ENCODE measurements at places on chromosomes 13 and 19.

DNA sequence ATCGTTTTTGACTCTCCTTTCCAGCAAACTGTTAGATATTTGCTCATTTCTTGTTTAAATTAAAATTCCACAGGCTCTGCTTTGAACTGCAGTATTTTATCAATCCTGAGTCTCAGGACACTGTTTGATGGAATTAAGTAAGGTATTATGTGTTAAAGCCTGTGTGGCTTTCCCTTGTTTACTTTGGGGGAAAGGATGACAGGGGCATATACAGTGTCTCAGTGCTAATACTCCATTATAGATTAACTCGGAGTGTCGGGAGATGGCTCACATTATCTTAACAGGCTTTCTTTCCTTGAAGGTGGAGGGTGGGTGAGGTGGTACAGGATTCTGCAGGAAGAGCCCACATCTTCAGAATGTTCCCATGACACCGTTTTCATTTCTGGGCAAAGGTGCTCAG is 84.7 kb downstream of the SHISA2 start:
- DNase-seq: no peak

DNA sequence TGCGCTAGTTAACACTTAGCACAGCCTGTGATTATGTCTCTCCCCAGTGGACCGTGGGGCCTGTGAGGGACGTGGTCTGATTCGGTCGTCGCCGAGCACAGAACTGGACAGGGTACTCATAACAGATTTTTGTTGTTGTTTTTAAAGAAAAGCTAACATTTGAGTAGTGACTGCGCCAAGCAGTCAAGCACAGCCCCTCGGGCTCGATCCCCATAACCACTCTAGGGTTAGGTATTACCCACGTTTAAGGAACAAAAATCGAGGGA is 805 bp upstream of the PTOV1 start:
- no peak for DNase-seq

DNA sequence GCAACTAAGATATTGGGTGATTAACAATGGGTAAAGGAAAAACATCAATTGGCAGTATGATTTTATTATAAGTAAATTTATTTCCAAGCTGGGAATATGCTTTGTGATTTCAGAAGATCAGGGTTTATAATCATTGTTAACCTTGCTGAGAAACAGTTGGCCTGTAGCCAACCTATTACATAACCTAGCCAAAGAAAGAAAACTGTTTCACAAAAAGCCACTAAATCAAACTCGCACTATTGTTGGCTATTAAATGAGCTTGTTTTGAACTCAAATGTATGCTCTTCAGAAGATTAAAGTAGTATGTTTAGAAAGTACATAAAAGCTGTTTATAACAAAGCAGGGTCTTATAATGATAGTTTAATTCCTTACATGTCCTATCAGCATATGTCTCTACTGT is 151.7 kb downstream of the LHFPL6 start:
- no peak for DNase-seq

- no peak for DNase-seq
These were observed 427 bp downstream of the RTBDN start for GRCh38 chr19:12833738-12834565.

DNA sequence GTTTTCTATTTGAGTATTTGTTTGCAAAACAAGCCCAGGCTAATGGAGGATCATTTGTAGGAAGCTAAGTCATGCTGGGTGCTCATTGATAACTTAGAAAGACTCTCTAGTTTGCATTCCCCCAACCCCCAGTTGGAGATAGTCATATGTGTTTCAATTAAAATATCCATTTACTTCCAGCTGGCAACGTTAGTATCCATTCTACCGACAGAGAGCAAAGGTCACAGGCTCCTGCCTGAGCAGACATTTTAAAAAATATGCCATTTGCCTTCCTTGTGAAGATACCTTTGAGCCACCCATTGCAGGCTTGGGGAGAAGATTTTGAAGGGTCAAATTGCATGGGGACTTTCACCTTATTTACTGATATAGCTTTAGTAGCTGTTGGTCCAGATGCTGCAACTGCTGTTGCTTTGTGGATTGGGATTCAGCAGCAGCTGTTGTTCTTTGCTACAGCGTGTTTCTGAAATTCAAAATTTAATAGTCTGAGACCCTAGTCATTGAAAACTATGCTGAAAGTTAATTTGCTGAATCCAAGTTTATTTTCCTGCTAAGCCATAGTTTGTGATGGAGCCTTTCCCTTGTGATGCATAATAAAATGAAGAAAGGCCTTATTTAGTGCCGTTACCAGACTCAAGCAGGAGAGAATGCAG is 335.1 kb downstream of the GPC6 start:
- DNase-seq: no peak

- DNase-seq: peak; percentile 72
These were observed 8.4 kb upstream of the BCAM start for GRCh38 chr19:44800461-44800860.

DNA sequence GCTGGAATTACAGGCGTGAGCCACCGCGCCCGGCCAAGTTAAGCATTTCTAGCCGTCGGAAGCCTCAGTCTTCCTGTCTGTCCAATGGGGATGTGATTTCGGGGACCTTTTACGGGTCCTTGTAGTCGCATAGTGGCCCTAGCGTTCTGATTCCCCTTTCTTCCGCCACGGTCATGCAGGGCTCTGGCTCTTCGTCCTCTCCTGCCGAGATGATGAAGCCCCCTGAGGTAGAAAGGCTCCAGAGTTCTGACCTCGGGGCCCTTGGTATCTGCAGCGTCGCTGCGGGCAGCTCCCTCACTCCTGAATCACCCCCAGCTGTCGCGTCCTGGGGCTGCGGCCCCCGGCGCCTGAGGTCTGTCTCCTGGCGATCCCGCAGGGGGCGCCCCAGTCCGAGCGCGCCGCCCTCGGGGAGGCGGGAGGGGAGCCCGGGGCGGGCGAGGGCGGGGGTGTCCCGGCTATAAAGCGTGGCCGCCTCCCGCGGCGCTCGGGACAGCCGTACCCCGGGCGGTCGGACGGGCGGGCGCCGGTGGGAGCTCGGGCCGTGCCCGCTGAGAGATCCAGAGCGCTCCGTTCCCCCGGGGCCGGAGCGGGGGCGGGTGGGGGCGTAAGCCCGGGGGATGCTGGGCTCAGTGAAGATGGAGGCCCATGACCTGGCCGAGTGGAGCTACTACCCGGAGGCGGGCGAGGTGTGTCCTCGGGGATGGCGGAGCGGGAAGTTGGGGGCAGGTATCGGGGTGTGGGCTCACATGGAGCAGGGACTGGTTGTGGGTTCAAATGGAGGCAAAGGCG is at the start of gene FOXA3:
Gene FOXA3 (plus strand): TSS at position 487 of the 789 bp plus-strand sequence. CDS start 131 bp downstream, at position 618.
- DNase-seq: no peak

DNA sequence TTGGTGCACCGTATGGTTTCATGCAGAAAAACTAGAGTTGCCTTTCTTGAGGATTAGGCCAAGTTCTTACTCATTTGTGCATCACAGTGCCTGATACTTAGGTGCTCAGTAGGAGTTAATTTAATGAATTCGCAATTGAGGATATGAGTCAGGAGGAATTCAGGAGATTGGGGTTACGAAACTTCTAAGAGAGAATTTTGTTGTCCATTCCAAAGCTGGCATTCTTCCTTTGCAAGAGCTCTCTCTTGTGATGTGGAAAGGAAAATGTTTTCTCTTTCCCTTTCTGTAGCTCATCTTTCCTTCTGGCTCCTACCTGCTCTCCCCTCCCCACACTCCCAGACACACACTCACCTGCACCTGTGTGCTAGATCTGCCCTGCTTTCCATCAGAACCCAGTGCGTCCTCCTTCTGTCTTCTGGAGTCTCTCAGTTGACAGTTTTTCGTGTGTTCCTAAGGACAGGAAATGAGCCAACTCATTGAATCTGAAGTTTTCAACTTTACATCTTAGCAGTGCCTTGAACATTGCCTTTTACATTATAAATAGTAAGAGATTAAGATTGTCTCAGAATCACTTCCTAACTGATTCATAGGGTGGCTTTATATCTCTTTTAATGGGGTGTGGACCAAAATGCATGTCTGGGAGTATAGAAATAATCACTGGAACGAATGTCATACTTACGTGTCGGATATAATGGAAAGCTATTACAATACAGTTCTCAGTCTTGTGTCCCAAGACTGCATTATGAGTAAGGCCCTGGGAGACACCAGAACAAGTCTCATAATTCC is 19.7 kb upstream of the ERCC5 start:
- DNase-seq: no peak

- no peak for DNase-seq
These were observed 24.0 kb upstream of the OLFM4 start for GRCh38 chr13:53004573-53004972.

DNA sequence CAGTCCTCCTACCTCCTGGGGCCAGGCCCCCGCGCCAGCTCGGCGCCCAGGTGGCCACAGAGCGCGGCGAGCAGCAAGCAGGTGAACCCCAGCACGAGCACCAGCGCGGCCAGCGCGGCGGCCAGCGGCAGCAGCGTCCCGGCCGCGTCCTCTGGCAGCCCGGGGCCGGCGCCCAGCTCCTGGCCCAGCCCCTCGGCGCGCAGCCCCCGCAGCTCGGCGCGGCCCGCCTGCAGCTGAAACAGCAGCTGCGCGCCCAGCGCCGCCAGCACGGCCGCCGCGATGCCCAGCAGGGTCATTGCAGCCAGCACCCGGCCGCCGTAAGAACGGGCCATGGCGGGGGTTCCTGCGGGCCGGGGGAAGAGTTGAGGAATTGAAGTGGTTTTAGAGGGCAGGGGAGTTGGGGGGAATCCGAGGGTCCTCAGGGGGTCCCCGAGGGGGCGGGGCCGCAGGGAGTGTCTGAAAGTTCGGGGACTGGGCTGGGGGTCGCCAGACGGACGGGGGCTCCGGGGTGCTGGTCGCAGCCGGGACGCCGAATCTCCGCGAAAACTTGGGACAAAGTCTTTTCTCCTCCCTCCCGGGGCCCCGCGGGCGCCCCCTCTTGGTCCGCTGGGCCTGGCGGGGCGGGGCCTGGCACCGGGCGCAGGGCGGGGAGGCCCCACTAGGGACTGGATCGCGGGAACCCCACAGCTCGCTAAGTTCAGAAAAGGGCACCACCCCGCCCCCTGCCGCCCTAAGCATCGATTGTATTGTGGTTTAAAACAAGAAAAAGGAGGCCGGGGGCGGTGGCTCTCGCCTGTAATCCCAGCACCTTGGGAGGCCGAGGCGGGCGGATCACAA is at the start of gene TMEM221:
Gene TMEM221 (minus strand): TSS at position 538 of the 837 bp plus-strand sequence. CDS start 206 bp downstream, at position 332.
- no peak for DNase-seq

GRCh38 chr19:17512574-17512939 is 1.1 kb downstream of the PGLS start:
- no peak for DNase-seq

DNA sequence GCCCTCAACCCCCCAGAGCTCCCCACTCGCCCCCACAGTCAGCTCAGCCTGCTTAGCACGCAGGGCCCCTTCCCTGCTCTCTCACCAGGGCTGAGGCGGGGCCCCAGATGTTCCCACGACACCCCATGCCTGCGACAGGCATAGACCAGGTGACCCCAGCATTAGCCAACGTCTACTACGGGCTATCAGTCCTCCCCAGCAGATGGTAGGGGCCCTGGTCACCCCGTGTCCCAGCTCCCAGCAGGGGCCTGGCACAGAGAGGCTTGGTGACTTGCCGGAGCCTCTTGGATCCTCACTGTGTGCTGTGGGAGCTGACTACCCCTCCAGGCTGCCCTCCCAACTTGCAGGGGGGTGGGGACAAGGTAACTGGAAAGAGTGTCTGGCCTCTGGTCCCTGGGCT is 80.6 kb downstream of the KDM4B start:
- DNase-seq: no peak

GRCh38 chr19:41711376-41712261 is 3.2 kb downstream of the CEACAM5 start:
- DNase-seq: no peak

DNA sequence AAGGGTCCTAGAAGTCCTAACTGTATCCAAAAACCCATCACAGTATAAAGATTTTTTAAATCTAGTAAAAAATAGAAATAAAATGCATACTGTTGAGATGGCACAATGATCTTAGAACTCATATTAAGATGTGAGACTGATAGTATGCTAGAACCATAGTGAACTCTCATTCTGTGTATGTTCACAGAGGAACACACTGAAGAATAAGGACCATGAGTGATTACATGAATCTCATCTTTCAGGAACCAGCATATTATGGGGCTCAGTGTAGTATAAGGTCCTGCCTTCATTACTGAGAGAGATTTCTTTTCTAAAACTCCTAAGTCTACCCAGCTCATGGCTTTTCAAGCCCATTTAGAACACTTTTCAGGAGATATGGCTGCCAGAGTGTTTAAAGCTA is 59.8 kb upstream of the RFC3 start:
- no peak for DNase-seq

DNA sequence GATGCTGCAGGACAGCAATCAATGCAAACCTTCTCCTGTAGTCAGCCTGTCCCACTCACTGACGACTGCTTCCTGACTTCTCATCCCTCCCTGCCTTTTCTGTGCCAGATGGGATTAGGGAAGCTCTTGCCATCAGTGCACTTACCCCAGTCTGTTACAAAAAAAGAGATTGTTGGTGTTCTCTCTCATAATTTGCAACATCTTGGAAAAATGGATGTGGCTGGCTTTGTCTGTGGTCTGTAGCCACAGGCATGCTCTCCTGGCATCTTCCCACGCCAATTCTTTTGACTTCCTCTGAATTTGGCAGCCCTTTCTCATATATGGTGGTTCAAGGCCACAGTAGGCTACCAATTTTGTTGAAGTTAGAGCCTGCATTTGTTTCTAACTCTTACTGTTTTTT is 11.6 kb upstream of the HTR2A start:
- no peak for DNase-seq

DNA sequence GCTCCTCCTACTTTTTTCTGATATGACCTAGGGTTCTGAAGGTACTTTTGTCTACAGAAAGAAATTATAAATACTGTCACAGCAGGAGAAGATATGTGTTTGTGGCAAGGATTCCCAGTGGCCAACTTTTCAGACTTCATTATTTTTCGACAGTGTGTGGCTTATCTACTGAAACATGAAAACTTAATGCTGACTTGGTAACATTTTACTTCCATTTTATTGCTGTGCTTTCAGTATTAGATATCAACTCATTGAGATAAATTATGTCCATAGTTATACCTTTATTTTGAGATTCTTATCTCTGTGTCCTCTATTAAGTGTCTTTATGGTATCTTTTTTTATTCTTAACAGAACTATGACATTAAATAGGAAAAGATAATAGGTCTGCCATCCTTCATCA is 700.0 kb downstream of the PCDH9 start:
- no peak for DNase-seq

DNA sequence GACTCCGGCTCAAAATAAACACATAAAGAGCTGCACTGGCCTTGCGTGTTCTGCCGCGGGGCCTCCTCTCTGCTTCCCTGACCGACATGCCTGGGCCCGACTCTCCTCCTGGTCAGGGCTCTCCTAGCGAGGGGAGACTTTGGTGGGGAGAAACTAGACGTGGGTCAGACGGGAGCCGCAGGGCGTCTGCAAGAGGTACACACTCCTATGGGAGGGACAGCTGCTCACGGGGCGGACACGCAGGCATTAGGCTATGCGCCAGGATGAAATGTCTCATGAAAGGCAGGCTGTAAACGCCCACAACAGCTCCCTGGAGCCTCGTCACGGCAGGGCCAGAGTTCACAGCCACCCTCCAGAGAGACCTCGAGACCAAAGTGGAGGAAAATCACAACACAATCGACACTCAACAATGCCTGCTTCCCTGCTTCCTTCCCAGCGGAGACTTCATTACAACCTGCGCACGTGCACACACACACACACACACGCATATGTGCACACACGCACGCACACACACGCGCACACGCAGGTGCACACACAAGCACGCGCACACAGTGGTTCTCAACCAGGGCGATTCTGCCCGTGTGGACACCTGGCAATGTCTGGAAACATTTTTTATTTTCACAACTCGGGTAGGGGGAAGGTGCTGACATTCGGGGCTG is 5.8 kb downstream of the SLC39A3 start:
- DNase-seq: no peak

All from NK-92 treated with Interleukin-12 subunit alpha and Interleukin-12 subunit beta, amount 100 ng/mL, for 24 hours (cell line).